Stimulated activated CD8-positive, alpha-beta memory T cell treated with anti-CD3 and anti-CD28 coated beads, Interleukin-7, amount 100 ng/mL, for 1 hour (primary cell): ENCODE measurements at places on chromosomes 12 and 14.

GRCh38 chr14:30559638-30560091 lies 707 bp downstream of the G2E3 start:
- no peak for DNase-seq

- no peak for DNase-seq
Measured at GRCh38 chr12:15050659-15051058, 77.8 kb downstream of the PDE6H start.

DNA sequence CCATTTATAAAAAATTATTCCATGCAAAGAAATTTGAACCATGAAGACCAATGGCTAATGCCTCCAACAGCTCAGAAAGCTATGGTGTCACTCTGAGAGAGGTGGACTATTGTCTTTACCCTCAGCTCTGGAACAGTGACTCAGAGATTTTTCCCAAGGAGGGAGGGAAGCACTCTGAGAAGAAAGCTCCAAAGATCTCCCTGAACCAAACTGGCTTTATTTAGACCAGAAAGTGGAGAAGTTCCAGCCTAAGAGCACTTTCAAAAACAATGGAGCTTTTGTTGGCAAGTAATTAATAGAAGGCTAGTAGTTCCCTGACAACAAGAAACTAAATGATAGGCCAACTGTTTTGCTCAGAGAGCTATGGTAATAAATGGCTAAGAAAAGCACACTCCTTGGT lies 599.9 kb upstream of the MDGA2 start:
- no peak for DNase-seq

DNA sequence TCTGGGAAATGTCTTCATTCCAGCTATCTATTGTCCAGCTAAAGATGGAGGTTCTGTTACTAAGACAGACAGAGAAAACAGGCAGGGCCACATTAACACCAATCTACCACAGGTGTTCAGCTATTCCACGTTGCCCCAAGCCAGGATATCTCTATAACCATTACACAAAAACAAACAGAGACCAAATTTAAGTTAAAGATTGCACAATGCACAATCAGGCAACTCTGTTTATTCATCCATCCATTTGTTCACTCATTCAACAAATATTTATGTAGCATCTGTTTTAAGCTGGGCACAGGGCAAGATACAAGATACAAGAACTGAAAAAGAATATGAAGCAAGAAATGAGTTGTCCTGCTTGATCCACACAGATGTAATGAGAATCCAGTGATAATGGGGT lies 629.0 kb downstream of the MED13L start:
- no peak for DNase-seq

DNA sequence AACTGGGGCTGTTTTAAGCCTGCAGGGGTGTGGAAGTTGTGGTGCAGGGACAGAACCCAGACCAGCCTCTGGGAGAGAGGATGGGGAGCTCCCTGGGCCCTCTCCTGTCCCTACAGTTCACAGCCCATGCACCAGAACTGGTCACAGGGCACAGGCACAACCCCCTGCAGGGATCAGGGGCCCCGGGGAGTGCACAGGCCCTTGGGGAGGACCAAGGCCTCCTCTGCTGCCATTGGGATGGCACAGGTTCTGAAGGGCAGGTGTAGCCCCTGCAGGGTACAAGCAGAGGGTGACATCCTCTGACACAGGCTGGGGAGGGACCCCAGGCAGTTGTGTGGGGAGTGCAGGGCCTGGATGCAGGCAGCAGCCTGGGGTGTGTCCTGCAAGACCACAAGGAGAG lies 66.4 kb upstream of the SFSWAP start:
- no peak for DNase-seq

DNA sequence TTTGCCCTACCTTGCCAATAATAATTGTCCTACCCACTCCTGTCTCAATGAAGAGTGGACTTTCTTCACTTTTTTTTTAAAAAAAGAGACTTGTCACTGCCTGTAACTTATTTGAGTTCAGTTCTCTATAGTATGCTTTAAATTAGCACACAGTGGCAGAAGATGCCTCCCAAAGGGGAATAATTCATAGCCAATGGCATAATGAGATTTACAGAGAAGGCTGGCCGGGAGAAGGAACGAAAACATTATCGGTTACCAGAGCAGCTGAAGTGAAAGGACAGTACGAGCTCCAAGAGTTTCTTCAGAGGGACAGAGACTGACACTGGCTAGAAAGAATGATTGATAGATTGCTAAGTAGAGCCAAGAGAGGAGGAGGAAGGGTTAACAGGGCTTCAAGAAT lies 356.3 kb downstream of the EMP1 start:
- no peak for DNase-seq

DNA sequence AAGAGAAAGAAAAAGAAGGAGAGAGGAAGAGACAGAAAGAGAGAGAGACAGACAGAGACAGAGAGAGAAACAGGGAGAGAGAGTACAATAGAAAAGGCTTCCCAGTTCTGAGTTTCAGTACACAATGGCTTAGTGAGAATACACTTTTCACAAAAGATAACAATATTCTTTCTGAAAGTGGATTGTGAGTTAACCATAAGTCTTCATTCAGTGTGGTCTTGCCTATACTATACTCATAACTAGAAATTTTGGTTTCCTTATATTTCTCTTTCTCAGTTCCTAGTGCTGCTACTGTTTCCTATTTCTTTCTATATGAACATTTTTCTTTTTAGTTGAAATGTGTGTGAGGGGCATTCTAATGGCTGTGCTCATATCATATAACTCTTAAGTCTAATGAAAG lies 9.3 kb downstream of the CD163L1 start:
- DNase-seq, result no peak

DNA sequence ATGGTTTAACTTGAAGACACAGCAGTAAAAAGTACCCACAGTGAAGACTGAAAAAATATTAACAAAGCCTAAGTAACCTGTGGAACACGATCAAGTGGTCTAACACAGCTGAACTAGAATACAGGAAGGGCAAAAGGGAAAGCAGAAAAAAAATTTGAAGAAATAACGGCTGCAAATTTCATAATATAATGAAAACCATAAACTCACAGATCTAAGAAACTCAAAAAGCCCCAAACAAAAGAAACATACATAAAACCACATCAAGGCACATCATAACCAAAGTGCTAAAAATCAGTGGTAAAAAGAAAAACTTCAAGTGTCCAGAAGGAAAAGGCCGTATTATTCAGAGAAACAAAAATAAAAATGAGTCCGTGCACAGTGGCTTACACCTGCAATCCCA lies 30.9 kb downstream of the SPPL3 start:
- DNase-seq, result no peak

DNA sequence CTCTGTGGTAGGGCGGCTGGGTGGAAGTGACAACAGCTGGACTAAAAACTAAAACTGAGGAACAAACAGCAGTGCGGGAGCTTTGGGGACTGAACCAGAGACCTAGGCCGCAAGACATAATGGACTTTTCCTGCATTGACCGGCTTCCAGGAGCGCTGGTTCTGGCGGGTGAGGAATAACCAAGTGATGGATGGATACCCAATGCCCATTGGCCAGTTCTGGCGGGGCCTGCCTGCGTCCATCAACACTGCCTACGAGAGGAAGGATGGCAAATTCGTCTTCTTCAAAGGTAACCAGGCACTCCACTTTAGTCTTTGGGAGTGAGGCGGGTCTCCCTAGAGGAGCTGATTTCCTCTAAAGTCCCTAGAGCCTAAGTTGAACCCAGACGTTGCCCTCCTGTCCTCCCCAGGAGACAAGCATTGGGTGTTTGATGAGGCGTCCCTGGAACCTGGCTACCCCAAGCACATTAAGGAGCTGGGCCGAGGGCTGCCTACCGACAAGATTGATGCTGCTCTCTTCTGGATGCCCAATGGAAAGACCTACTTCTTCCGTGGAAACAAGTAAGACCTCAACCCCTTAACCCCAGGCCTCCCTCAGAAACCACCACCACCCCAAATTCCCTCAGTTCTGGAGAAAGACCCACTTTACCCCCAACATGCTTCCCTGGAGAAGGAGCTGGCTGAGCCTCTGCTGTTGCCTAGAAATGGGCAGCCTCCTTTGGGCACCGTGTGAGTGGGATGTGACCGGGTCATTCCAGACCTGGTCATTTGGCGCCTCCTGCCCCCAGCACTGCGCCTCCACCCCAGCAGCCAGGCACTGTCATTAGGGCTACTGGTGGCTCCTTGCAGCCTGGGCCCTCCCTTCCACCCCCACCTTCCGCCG lies 8.1 kb downstream of the MMP14 start:
- no peak for DNase-seq

GRCh38 chr12:40393026-40393425 lies 168.2 kb downstream of the LRRK2 start:
- DNase-seq, result no peak

DNA sequence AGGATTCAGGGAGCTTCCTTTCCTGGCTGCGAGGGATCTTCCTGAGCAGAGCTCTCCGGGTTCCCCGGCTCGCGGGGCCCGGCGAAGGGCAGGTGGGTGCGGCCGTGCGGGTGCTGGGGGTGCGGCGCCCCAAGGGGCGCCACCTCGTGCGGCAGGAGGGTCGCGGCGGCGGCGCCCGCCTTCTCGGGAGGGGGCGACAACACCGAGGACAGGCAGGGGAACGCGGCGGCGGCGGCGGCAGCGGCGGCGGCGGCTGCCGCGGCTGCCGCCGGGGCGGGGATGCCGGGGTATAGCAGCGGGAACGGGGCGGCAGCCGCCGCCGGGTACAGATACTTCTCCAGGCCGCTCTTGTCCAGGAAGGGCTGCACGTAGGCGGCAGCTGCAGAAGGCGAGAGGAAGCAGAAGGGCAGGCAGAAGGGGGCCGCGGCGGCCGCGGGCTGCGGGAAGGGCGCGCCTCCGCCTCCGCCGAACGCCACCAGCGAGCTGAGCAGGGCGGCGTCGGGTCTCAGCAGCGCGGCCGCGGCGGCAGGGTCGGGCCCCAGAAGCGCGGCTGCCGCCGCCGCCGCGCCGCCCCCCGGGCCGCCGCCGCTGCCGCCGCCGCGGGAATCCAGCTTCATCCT lies 2.7 kb downstream of the BHLHE41 start:
- no peak for DNase-seq

DNA sequence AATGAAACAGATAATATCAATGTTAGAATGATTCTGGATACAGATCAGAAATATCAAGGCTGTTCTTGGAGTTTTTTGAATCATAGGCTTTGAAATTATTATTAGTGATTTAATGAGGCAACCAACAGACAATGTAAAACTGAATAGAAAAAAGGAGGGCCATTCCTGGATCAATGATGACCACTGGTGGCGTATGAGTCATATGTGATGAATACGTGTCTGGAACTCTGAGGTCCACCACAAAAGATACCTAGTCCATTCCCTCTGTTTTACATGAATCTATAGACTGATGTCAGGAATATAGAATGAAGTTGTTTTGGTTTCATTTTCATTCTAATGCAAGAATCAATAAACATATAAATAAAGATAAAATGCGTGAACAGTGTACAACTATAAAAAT lies 78.3 kb upstream of the RTL1 start:
- no peak for DNase-seq

GRCh38 chr14:38994731-38995130 lies 108.3 kb downstream of the SEC23A start:
- DNase-seq, result no peak

- no peak for DNase-seq
Measured at GRCh38 chr14:59155886-59156285, 32.6 kb upstream of the DAAM1 start.

- no peak for DNase-seq
Measured at GRCh38 chr14:103633391-103633790, 4.4 kb downstream of the KLC1 start.

GRCh38 chr14:61401461-61401860 lies 80.1 kb downstream of the PRKCH start:
- no peak for DNase-seq

DNA sequence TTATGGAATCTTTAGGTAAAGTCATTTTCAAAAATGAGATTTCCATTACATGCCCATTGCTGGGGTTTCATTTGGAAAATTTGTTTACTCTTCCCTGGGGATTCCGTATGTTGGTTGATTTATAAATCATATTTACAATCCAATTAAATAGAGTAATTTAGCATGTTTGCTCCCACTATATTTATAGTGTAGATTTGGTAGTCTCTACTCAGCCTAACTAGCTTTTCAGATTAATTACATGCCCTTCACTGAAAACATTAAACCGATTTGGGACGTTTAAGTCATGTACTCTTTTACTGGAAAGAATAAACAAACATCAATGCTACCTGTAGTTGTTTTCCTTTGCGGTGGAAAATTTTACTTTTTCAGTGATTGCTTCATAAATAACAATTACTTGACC lies 10.4 kb downstream of the PAX9 start:
- DNase-seq, result no peak

GRCh38 chr14:54711812-54712464 lies 145.0 kb downstream of the SAMD4A start:
- DNase-seq, result no peak

DNA sequence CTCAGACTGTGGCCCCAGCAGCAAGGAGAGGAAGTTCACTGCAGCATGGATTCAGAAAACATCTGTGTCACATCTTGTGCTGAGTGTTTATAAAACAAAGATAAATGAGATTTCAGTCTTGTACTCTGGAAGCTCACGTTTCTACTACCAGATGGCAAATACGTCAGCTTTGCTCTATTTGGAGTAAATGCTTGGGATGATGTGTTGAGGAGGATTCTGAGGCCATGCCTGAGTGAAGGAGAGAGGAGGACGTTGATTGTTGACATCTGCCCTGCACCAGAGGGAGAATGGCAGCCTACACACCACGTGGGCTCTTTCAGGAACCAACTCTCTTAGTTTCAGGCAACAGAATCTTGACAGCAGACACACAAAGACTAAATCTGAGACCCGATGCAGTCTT lies 188.9 kb downstream of the TMEM132C start:
- no peak for DNase-seq
